ENCODE measurements at places on chromosomes 4 and X.

DNA sequence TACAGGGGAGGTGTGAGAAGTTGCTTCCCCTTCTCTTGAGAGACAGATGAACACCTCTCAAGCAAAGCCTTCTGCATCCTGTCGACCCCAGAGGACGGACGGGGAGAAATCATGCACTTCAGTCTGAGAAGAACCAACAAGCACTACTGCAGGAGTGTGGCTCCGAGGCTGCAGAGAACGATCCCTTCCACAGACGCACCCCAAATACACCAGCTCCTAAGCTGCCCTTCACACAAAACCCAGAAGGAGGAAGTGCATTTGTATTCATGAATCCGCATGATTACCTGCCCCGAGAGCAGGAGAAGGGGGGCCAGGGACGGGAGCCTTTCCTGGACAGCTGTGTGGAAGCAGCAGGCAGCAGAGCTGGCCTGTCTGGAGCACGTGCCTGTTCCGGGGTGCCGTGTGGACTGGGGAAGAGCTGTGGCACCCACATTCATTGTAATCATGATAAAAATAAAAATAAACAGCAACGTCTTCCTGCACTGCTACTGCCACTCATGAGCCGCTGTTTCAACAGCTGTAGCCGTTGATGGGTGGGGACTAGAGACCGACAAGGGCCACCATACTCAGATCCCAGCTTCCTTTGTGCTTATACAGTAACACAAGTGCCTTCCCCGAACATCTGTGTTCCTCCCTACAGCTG is 42.9 kb downstream of the ACSL1 start:
- DNase-seq, result no peak

DNA sequence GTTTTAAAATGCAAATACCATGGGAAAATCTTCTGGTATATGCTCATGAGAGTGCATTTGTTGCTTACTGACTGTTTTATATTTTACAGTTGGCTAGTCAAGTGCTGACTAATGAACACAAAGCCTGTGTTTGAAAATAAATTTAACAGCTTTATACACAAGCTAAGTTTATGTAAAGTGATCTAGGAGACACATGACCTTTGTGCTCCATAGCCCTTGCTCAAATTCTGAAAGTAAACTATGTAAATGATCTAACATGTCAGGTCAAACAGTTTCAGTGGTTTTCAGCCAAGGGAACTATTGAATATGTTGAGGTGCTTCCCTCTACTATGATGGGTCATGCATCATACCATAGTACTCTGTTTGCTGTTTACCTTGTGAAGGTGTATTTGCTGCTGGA is 36.7 kb downstream of the DIAPH2 start:
- DNase-seq, result no peak

DNA sequence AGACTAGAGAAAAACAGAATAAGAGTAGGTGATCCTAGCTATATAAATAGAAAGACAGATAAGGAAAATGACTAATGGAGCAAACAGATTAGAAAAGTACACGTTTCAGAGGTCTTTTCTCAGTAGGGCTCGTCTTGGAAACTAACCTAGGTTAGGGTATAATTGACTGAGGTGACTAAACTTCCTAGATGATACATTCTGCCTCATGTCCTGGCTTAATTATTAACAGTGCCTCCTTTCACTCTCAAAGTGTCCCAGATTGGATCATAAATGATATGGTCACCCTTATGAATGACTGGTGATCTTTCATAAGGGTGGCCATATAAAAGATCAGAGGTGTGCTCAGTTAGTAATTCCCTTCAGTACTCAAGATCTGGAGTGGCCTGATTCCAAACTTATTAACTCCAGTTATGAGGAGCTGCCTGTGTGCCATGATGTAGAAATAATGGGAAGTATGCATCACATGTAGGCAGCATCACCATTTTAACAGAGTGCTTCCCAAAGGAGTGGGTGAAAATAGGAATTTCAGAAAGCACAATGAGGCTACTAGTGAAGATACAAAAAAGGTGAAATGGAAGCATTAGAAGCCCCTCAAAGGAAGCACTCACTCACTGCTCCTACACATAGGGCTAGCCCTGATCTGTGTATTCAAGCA is 14.7 kb upstream of the GRIA3 start:
- no peak for DNase-seq

GRCh38 chr4:186948361-186949242 is 224.9 kb upstream of the FAT1 start:
- DNase-seq, result no peak

DNA sequence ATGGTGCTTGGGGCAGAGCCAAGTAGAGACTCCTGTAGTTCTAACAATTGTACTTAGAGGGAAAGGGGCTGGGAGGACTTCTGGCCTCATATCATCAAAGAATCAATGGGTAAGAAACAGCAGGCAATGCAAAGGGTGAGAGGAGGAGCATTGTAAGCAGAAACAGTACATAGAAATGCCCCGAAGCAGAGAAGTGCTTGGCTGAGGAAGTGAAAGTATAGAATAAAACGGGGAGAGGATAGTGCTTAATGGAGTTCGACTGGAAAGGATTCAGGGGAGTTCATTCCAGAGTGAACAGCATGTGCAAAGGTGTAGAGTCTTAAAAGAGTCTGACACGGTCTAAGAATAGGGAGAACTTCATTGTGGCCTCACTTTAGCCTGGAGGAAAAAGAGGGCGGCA is 103.0 kb downstream of the SYNPO2 start:
- DNase-seq, result no peak

Measured in NCI-H1694 (cell line).